Activated naive CD4-positive, alpha-beta T cell (primary cell): ENCODE measurements at places on chromosomes 2 and 18.

GRCh38 chr2:107808959-107809358 lies 17.7 kb upstream of the RGPD4 start:
- no peak for DNase-seq

DNA sequence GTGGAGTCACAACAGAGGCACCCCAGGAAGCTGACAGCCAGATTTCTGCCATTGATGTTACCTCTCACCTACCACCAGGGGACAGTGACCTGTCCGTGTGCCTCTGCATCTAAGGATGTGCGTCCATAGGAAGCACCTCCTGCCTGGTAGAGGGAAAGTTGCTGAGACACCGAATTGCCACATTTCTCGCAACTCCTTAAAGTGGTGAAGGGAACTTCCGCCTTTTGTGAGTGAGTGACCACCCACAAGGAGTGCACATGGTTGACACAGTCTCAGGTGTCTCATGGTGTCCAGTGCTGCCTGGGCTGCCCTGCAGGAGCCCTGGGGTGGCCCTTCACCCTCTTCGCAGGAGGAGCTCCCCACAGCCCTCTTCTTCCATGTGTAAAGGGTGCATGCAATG lies 201.8 kb downstream of the GBX2 start:
- no peak for DNase-seq

DNA sequence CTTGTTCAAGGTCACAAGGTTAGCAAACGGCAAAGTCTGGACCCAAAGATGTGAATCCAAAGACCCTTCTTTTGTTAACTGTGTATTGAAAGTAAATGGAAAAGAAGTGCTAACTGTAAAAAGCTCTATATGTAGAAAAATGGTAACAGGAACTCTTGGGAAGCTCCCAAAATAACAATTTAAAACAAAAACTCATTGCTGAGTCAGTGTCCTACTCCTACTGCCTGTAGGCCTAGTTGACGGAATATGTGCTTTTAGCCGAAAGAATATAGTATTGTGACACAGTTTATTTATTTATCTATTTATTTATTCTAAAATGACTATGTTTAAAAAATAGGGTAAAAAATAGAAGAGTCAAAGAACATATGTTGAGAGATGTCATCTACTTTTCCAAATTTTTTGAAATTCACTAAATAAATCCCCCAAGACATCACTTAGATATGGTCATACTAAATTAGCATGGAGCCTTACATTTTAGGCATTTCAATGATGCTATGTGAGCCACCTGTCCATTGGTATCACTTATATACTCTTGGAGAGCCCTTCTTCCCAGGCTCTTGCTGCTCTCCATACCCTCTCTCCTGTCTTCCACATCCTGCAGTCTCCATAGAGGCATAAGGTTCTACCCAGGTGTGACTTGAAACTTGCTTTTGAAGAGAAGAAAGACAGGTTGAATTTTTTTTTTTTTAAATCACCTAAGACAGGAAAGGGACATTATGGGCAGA lies 13.7 kb downstream of the COL5A2 start:
- DNase-seq, result no peak

DNA sequence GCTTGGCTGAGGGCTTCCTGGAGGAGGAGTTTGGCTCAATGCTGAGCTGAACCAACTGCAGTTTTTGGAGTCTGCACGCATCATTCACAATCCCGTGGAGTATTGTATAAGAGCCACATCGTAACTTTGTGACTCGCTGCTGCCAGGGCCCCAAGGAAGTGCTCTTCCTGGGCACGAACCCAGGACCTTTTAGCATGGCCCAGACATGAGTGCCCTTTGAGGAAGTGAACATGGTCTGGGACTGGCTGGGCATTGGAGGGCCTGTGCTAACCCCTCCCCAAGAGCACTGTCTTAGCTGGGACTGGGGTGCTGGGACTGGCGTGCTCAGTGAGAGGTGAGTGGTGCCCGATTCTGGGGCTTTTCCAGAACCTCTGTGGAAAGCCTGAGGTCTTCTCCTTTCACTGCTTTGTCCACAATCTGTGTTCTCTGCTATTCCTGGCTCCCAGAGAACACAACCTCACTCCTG lies 88.6 kb downstream of the LIPG start:
- DNase-seq, result no peak

GRCh38 chr2:227186751-227187150 lies 22.3 kb downstream of the COL4A3 start:
- no peak for DNase-seq

DNA sequence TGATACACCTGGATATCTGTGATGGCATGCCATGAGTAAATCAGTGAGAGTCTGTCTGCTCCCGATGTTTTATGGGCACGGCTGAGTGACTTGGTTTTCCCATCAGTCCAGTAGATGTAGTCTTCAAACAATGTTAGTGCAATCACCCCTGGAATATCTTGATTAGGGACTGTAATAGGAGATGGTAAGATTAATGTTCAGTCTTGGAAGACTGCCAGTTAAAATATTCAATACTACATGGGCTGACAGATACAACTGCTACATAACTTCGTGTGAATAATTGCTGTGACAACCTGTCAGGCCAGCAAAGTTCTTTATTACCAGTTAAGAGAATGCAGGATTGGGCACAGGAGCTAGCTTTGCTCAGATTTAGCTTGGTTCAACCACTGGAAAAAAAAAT lies 1673.3 kb downstream of the LRP1B start:
- DNase-seq, result no peak

GRCh38 chr2:164066095-164066494 lies 330.3 kb upstream of the FIGN start:
- DNase-seq, result no peak

DNA sequence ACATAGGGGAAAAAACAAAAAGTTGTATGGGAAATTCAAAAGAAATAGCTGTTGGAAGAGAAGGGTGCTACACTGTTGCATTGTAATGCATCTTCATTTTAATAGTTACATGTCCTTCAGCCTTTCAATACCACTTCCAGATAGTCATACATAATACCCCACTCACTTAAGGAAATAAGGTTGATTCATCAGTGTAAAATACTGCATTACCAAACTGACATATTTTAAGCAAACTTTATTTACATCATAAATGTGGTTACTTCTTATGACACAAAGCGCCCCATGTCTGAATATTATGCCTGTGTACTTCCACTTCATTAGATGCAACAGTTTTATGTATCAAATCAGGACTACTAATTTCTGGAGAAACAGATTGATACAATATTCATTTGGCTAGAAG lies 4.5 kb downstream of the RBMS1 start:
- DNase-seq, result no peak

GRCh38 chr2:32260376-32260775 lies 4.3 kb downstream of the NLRC4 start:
- no peak for DNase-seq

DNA sequence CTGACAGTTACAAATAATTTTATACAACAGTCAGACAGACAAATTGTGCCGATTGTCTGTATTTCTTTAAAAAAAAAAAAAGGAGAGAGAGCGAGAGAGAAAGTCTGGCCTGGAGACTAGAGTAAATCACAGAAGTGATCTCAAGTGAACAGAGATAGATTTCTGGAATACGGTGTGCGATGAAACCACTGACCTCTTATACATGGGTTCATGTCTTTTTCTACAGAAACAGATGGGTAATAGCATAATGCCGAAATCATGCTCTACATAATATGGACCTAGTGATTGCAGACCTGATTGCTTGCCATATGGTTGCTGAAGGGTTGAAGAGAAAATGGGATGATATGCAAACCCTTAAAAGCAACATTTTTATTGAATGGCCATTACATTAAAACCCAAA lies 403.3 kb upstream of the FANCL start:
- no peak for DNase-seq

GRCh38 chr2:171930385-171930784 lies 8.1 kb downstream of the HAT1 start:
- no peak for DNase-seq

- DNase-seq, result no peak
These were observed 3.0 kb downstream of the PIEZO2 start for GRCh38 chr18:11146238-11146946.

- DNase-seq, result no peak
These were observed 14.7 kb upstream of the HOXD1 start for GRCh38 chr2:176173567-176174381.

DNA sequence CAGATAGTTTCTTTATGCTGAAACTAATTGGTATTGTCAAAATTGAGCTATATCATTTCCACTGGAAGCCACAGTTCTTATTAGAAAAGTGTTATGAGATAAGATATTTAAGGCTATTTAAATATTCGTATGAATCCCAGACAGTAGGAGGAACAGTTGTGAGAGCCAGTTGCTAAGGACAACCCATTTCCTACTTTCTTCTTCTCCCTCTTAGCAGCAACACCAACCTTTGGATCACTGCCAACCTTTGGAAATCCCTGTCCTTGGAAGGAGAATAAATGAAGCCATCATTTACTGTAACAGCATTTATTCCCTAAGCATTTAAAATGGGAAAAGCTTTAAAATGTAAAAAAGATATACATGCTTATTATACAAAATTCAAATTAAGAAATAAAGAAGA lies 85.8 kb downstream of the PLCL1 start:
- no peak for DNase-seq

DNA sequence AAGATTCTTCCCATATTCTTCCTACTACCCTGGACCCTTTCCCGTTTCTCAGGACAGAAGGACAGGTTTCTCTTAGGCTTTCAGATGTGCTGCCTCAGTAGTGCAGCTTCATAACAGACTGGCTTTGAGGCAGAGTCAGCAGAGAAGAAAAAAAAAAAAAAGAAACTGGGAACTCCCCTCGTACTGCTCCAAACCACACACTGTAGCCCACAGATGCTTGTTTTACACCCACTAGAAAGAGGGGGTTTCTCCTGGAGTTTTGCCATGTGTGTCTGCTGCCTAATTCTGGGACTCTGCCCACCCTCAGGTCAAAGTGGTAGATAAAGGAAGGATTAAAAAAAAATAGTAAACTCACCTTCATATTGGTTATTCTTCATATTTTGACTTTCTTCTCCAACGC lies 95.9 kb downstream of the NCOA1 start:
- no peak for DNase-seq

- DNase-seq, result no peak
These were observed 61.0 kb upstream of the TAF1B start for GRCh38 chr2:9782197-9782719.

DNA sequence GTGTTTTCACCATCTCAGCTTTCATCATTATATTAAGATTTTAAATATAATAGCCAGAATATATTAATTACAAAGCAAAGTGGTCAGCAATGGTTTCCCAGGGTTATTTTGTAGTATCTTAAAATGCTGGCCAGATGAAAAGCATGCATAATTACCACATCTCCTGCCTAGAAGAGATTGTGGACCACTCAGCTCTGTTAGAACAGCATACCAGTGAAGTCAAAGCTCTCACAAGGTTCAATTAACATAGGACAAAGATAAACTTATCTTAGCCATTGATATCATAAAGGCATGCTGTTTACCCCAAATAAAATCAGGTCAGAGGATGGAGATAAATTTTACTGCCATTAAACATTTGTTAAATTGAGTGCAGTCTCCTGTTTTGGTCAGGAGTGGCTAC lies 19.3 kb upstream of the PDE1A start:
- no peak for DNase-seq

GRCh38 chr2:75173740-75174139 lies 25.6 kb downstream of the TACR1 start:
- DNase-seq, result no peak

DNA sequence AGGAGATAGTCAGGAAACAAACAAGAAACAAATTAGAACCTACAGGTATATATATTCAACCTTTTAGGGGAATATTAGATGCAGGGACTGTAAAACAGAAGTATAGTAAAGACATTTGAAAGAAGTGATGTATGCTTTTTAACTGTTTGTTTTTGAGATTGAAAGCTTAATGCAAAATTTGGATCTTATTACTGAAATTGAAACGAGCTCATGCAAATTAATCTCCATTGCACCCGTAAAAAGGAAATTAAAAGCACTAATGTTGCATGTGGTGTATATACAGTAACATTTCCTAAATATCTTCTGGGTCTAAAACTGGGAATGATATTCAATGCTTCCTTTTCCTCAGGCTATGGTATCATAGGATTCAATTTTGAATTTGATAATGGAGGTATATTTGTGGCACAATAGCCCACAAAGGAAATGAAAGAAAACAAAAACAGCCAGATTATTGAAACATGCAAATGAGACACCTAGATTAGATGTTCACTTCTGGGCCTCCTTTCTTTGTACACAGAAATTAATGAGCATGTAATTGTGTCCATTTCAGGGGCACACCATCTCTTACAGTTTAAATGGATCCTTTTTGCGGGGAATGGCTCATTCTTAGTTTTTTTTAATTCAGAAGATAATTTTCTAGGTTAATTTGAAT lies 1.6 kb upstream of the ELOA2 start:
- DNase-seq, result no peak

- DNase-seq, result no peak
These were observed 138.6 kb upstream of the CHAC2 start for GRCh38 chr2:53629001-53629400.

GRCh38 chr18:59057969-59058368 lies 81.7 kb upstream of the SEC11C start:
- DNase-seq, result no peak

DNA sequence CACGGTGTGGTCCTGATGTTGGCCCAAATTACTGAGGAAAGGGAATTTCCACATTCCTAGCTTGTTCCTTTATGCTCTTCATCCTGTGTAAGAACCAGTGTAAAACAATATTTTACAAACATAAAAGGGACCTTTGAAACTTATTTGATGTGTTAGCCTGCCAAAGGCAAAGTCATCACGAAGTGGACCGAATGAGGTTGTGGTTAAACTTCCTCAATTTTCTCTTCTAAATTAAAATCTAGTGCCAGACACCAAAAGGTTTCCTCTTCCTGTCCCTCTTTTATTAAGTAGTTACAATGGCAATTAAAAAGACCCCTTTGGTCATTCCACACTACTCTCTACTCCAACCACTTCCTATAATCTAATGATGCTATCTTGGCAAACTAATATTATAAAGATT lies 279.8 kb downstream of the AFF3 start:
- DNase-seq, result no peak

GRCh38 chr2:24919037-24919505 lies 966 bp downstream of the ADCY3 start:
- no peak for DNase-seq

DNA sequence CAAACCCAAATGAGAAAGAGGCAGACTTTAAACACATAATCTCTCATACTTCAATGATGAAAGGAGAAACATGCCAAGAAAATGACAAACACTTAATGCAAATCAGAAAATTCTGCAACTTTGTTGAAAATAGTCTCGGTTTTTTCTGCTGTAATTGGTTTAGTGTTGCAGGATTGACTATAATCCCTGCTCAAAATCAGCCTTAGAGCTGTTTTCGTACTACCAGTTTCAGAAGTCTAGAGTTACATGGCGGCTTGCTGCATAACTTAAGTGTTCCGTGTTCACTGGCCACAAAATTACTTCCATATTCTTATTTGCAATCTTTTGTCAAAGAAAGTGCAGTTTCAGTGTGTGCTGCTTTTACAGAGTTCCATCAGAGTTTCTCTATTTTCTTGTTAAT lies 48.9 kb upstream of the ITGAV start:
- no peak for DNase-seq

- DNase-seq, result no peak
These were observed at the start of gene CHST9 for GRCh38 chr18:27185025-27185763. Gene CHST9 (minus strand): TSS chr18:27185308. CDS start chr18:27142809, 42,499 bp downstream.

DNA sequence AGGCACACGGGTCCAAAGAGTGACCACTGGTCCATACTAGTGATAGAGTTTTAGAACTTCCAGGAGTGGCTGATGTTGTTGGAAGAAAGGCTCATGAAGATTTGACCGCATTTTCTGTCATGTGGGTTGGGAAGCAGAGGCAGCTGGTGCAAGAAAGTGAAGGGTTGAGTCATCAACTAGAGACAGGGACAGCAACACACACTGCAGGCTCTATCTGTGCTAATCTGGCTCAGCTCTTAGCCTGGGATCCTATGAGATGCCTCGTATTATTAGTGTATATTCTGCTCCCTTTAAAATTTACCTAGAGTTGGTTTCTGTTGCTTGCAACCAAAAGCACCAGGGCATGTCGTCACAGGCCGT lies 2.5 kb upstream of the SH3RF3 start:
- DNase-seq, result no peak
